NCI-H1105 (cell line): ENCODE measurements at places on chromosomes 16 and 17.

DNA sequence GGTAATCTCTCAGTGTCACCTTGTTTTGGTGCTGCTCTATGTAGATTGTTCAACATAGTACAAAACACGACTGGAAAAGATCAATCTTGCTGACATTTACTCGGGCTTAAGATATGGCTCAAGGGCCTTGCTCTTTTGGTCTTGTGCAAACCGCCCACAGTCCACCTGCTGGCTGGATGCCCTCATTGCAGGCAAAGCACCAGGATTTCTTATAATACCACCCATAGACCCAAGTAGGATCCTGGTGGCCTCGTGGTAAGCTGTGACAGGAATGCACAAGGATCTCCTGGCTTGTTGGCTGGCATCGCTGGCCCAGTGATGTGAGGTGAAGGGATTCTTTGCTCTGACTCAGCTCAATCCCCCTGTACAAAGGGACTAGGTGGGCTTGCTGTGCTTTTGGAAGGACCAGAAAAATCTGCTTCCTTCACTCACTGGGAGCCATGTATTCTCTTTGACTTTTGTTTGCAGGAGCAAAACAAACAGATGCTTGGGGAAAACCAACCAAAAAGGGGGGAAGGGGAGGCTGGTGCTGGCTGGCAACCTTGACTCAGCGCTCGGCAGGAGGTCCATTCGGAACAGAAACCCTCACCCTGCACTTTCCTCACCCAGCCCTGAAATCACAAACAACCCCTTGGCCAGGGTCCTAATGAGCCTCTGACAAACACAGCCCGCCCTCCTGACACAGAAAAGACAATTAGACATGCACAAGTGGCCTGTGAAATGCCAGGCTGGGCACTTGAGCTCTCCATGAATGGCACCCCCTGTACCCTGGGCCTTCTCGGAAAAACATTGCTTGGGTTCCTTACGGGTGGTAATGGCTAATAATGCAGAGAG is 36.6 kb upstream of the MED9 start:
- DNase-seq, result peak; percentile 93

- no peak for DNase-seq
Measured at GRCh38 chr17:56762988-56763387, 70.7 kb downstream of the C17orf67 start.

GRCh38 chr16:75567911-75568310 is 1.7 kb downstream of the GABARAPL2 start:
- no peak for DNase-seq

GRCh38 chr16:72727565-72727964 is 320.4 kb downstream of the ZFHX3 start:
- no peak for DNase-seq

- no peak for DNase-seq
Measured at GRCh38 chr17:17072546-17072945, 30.3 kb downstream of the MPRIP start.

GRCh38 chr16:69057400-69058378 is 47.8 kb upstream of the HAS3 start:
- no peak for DNase-seq

DNA sequence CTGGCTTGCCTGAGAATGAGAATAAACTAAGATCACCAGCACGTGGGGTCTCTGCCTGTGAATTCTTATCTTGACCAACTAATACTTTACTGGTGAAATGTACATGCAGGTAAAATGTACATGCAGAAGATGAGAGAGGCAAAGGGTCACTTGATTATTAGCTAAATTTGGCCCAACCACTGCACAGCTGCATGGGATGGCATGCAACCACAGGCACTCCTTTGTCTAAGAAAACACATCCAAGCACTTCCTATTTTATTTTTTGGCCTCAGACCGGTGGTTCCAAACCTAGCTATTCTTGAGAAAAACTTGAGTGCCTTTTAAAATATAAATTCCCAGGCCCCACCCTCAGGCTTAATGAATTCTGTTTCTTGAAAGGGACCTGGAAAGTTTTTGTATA is 77.9 kb downstream of the SYCE1L start:
- DNase-seq, result no peak

GRCh38 chr17:16953347-16953746 is 18.6 kb downstream of the TNFRSF13B start:
- DNase-seq, result no peak

- no peak for DNase-seq
Measured at GRCh38 chr16:11045441-11045840, 101.1 kb downstream of the CLEC16A start.

DNA sequence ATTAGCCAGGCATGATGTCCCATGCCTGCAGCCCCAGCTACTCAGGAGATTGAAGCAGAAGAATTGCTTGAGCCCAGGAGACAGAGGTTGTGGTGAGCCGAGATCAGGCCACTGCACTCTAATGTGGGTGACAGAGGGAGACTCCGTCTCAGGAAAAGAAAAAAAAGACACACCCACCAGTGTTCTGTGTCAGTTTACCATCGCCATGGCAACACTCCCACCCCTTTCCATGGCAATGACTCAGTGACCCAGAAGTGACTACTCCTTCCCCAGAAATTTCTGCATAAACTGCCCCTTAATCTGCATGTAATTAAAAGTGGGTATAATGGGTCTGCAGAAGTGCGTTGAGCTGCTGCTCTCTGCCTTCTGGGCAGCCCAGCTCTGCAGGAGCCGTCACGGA is 4.0 kb upstream of the ZC3H18 start:
- no peak for DNase-seq

DNA sequence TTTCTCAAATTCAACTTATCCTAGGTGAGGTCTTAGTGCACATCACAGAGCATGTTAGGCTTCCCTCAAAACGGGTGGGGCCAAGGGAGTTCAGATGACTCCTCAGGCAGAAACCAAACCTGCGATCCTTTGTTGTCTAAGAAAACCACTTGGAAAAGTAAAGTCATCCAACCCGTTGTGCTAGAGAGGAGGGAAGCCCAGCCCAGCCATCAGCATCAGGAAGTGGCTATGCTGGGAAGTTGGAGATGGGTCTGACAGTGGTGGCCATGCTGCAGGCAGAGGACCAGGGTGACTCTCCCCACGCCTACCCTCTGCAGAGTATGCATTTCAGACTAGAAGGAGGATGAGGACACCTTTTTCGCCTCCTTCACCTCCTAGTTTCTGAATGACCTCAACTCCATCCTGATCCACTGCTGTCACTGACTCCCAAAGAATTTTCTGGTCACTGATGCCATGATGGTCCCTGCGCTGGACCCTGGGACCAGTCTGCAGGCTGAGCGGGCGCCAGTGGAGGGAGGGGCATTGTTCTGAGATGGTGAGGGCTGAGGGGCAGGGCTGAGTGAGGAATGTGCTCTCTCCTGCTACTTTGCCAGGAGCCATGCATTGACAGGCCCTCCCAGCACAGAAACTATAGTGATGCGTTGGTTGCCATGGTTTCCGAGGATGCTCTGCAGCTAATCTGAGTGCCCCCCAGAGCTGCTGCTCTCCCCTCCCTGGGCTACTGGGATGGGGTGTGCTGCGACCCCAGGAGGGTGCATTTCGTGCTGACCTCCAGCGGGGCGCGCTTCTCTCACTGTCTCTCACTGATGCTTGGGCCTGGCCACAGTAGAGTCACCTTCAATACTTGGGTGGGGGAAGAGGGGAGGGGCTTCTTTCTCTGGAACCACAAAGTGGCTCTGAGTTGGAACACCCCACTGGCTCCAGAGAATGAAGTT is 20.4 kb downstream of the ALOX12B start:
- DNase-seq, result no peak

DNA sequence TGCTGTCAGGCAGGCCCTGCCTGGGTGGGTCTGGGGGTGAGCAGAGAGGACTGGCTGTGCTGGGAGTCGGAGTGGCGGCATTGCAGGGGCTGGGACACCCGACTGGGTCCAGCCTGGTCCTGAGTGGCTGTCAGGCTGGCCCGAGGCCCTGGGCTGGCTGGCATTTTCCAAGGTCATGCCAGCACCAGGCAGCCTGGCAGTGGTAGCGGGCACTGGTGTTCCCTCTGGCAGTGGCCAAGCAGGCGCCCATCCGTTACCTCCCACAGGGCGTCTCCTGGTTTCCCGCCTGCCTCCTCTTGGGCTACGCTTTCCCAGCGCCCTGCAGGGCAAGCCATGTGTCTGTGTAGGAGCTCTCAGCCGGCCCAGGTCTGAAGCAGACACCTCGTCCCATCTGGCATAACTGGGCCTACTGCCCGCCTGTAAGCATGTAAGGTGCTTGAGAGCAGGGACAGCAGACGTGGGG is 5.7 kb upstream of the PKMYT1 start:
- DNase-seq, result no peak

DNA sequence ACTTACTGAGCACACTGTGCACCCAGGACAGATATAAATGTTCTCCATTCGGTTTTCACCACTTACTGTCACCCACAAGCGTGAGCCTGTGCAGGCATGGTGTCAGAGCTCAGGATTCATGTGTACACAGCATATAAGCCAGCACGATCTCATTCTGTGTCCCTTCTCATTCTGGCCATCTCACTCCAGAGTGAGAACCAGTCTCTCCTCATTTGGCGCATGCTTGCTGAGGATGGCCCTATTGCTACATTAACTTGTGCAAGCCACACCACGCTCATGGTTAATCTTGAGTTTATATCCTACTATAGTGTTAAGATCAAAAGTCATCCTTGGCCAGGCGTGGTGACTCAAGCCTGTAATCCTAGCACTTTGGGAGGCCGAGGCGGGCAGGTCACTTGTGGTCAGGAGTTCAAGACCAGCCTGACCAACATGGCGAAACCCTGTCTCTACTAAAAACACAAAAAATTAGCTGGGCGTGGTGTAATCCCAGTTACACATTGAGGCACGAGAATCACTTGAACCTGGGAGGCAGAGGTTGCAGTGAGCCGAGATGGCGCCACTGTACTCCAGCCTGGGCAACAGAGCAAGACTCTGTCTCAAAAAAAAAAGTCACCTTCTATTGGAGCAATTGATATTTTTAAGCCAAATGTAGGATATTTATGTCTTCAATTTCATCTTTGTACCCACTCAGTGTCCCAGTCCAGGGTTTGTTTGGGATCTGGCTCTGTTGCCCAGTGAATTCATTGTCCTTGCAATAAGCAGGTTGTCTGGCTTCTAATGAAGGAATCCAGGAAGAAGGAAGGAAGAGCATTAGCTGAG is 20.9 kb downstream of the SOCS1 start:
- no peak for DNase-seq

GRCh38 chr16:54647725-54648221 is 282.9 kb upstream of the IRX5 start:
- no peak for DNase-seq

- no peak for DNase-seq
Measured at GRCh38 chr17:5362162-5362811, 57.2 kb downstream of the NUP88 start.

- DNase-seq, result peak; percentile 90
Measured at GRCh38 chr17:44110823-44111633, 12.4 kb downstream of the HDAC5 start.

- no peak for DNase-seq
Measured at GRCh38 chr16:54110016-54110981, 176.3 kb downstream of the IRX3 start.

- no peak for DNase-seq
Measured at GRCh38 chr17:17778308-17779014, 58.3 kb downstream of the SREBF1 start.

DNA sequence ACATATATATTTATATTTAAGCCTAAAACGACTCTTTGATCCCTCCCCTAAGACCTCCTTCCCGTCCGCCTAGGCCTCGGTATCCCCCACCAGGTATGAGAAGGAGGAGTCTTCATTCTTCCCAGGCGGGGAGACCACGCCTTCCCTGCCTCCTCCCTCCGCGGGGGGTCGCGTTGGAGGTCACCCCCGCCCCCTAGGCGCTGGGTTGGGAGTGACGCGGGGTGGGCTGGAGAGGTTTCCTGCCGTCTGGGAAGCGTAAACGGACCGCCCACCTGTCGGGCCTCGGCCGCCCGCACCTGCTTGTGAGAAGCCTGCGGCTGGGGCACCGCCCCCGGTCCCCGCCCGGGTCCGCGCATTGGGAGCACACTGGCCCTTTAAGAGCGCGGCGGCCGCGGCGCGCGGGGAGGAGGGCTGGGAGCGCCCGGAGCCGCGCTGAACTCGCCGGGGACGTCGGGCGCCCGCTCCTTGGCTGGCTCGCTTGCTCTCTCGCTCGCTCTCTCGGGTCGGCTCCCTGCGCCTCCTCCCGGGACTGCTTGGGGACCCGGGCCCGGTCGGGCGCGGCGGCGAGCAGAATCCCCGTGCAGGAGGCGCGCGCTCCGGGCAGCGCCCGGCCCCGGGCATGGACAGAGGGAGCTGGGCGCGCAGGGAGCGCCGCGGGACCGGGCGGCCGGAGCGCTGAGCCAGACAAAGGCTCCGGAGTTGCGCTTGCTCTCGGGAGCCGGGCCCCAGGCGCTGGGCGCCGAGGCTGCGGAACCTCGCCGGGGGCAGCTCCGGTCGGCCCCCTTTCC is at the start of gene MMP15:
Gene MMP15 (plus strand): TSS at position 404 of the 788 bp plus-strand sequence. CDS start 597 bp downstream, outside the sequence.
- DNase-seq, result peak; percentile 62

GRCh38 chr17:65231086-65231485 is 93.9 kb downstream of the RGS9 start:
- DNase-seq, result no peak

DNA sequence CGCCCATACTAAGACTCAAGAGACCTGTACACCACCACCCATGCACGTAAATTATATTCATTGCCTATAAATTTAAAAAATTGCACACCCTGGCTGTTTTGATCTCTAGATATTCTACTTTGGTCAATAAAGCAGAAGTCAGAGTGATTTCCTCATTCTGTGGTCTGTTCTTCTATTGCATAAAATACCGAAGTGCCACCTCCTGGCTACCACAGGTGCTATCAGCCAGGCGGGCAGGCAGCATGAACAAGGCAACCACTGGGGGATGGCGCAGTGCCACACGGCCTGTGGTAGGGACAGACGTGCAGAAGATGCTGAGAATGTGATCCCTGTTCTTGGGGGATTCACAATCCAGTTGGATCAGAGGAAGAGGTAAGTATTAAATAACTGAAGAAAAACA is 122.3 kb downstream of the CDK5R1 start:
- peak; percentile 21 for DNase-seq

DNA sequence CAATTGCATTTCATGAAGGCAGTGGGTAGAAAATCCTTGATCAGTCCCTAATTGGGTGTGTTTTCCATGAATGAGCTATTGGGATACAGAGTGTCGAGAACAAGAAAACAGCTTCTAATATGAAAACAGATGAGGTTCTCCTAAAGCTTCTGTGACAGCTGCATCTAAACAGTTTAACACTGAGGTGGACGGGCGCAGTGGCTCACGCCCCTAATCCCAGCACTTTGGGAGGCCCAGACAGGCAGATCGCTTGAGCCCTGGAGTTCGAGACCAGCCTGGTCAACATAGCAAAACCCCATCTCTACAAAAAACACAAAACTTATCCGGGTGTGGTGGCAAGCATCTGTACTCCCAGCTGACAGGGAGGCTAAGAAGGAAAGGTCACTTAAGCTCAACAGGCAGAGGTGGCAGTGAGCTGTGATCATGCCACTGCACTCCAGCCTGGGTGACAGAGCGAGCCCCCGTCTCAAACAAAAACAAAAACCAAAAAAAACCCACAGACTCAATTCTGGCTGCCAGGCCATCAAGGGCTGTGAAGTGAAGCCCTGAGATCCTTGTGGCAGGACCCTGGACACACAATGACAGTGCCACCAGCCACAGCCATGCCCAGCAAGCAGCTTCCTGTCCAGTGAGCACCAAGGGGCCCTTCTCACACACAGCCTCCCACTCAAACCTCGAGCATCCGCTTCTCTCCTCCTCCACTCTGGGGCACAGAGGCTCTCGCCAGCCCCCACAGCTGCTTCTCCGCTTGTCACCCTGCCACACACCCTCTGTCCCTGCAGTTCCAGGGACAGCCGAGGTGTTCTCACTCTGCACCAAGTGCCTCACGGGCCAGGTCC is 44.0 kb downstream of the ANKRD11 start:
- DNase-seq, result no peak
